Placental pericyte (primary cell): ENCODE measurements at places on chromosomes 2 and 18. TPM values are rescaled to one million over a fixed set of nuclear protein-coding genes. Genes with fewer than 3 reads are reported as not detected.

Gene C2orf72
- total RNA-seq, result 0.66 TPM in 1 of 2 replicates, not detected in the other

Gene GLI2
- total RNA-seq, result 14.0 and 23.3 TPM in 2 replicates

Gene C2orf68
- 14.0 and 14.7 TPM in 2 replicates for total RNA-seq

Gene LCT
- not detected in 2 replicates for total RNA-seq

Gene SP100
- total RNA-seq, result 91.7 and 104 TPM in 2 replicates

Gene ASXL2
- total RNA-seq, result 14.2 and 20.2 TPM in 2 replicates
